T-helper 2 cell (primary cell): ENCODE measurements at places on chromosomes 6 and 20.

GRCh38 chr6:136980070-136980469, 58.0 kb downstream of the SLC35D3 start:
- DNase-seq, result no peak

DNA sequence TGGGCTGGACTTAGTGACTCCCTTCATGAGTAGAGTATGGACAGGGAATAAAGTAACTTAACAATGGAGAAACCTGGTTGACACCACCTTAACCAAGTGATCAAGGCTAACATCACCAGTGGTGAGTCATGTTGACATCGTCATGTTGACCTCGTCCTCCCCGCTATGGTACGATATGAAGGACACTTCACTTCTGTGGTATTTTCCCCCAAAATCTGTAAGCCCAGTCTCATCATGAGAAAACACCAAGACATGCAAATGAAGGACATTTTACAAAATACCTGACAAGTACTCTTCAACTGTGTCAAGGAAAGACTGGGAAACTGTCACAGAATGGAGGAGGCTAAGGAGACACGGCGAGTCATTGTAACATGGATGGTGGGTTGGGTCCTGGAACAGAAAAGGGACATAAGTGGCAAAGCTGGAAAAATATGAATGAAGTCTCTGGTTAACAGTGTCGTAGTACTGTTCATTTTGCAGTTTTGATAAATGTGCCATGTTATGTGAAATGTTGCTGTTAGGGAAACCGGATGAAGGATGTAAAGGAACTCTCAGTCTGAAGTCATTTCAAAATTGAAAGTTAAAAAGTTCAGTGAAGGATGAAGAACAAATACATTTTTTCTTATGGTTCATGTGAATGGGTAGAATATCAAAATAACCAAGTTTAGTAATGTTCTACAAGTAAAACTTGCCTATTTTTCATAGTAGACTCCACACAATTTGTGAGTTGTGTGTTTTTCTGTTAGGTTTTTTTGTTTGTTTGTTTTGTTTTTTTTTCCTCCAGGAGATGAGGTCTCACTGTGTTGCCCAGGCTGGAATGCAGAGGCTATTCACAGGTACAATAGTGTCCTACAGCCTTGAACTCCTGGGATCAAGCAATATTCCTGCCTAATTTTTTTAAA, 247.5 kb downstream of the TMEM242 start:
- peak; percentile 47 for DNase-seq

DNA sequence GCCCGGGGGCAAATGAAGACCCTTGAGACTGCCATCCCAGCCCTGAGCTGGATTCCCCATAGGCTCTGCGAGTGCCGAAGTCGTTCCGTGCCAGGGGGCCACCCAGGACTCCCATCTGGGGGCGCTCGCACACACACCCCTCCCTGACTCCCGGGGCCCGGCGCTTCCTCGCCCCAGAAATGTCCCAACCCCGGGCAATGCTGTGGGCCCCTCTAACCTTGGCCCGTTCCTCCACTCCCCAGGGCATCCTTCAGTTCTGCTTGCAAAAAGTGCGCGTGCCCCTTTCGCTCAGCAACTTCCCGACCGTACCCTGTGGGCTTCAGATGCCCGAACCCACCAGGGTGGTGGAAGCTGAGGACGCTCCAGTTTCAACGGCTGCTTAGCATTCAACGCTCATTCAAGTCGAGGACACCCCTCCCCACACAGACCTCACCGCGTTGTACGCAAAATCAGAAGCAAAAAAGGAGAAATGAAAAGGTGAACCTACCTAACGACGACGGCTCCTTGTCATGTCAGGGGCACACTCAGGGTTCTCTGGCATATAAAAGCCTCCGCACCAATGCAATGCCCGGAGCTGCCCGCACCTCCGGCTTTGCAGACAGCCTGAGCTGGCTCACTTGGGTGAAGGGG, 25.3 kb downstream of the RIPOR2 start:
- DNase-seq, result no peak

DNA sequence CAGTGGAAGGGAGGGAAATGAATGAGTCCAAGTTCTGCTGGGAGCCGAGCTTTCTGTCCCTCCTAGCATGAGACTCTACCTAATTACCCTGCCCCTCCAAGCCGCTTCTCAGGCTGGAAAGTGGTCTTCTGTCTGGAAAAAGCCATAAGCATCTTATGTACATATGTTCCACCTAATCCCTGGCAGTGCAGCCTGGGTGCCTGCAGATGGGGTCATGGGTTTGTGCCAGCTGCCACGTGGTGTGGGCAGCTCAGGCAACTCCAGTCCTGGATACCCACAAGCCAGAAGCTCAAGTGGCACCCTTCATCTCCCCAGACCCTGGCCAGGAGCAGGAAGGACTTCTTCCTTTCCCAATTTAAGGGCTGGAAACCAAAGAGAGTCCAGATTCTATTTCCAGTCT, 253.1 kb downstream of the LY86 start:
- DNase-seq, result no peak
